Fibroblast of pulmonary artery (primary cell): ENCODE measurements at places on chromosomes 5 and 9.

DNA sequence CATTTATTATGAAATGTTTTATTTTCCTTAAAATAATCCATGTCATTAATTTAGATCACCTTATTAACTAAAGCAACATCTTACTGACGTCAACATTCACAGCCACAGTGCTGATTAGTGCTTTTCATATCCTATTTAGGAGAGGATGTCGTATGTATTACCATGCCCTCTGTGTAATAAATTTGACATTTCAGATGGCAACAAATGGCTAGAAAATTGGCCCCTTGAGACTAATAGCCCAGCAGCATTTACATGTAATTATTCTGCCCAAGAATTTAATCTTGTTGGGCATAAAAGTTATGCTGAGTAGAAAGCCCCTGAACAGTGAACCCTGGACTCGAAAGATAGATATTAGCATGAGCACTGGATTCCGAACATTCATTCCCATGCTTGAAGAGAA lies 391.2 kb downstream of the PRELID2 start:
- no peak for DNase-seq

GRCh38 chr9:119941091-119941490 lies 571.9 kb upstream of the BRINP1 start:
- DNase-seq, result no peak

DNA sequence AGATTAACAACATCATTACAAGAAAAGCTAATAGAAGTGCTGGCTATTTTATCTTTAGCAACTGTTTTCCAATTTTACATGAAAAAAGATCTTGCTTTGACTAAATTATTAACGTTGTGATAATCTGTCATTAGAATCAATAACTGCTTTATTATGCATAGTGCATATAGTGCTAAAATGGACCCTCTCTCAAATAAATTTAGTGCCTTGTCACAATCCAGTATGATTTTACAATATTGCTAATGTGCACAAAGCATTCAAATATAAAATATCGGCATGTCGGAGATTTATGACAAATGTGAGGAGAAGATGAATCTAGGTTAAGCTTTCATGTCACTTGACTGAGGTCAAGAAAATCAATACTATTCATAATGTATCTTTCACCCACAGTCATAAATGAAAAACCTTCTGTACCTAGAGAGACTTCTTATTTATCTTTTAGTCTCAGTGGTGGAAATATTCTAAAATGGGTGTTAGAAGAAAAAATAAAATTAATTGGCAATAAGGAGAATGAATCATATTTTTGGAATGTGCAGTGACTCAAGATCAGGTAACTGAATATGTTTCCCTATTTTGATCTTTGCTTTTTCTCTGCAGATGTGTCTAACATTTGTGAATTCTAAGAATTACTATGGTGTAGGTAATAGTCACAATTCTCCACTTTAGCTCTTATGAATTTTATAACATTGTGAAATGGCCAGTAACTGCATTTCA lies 672.9 kb upstream of the GRAMD2B start:
- no peak for DNase-seq

DNA sequence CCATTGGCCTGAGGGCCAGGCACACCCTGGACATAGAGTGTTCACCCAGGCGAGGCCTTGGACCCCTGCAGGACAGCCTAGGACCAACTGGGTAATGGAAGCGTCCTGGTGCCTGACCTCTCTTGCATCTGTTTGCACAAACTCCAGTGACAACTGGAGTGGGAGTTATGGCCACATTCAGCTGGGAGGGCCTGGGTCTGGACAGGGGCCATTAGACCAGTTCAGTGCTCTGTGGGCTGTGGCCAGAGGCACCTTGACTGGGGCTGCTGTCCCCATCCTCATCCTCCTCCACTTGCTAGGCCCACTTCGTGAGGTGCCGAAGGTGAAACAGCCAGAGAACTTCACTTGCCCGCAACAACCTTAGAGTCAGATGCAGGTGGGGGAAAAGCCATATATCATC lies 372.7 kb upstream of the IRX1 start:
- DNase-seq, result no peak

- no peak for DNase-seq
Observed at GRCh38 chr9:68738358-68738757, 33.3 kb downstream of the PIP5K1B start.

- peak; percentile 1 for DNase-seq
Observed at GRCh38 chr5:40089269-40089668, 590.4 kb upstream of the PTGER4 start.

GRCh38 chr5:33633699-33634098 lies 192.9 kb downstream of the TARS1 start:
- DNase-seq, result no peak

GRCh38 chr5:140603734-140604133 lies 29.2 kb downstream of the CD14 start:
- no peak for DNase-seq

DNA sequence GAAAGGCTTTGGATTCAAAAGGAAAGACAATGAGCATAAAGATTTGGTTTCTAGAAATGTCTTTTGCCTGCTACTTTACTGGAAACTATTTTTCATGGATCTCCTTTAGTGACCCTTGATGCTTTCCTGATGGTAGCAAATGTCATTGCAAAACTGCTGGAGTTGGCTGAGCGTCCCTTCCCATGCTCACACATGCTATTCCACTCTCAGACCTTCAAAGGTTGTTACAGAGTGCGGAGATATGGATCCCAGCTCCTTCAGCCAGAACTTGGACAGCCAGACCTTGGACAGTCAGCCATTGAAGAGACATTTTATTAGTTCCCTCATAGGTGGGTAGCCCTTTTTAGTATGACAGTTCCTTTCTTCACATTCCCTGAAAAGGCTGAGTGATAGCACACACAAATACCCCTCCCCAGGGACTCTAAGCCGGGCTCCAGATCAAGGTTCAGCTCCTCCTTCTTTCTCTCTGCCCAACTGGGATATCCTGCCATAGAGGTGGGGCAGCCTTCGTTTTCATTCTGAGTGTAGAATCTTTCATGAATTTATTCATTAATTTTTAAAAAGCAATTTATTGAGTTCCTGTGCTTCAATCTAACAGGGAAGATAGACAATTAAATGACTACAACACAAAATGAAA lies 153.3 kb upstream of the SLC44A1 start:
- no peak for DNase-seq
